ENCODE measurements at places on chromosomes 13 and 19.

GRCh38 chr13:67101730-67102467 lies 128.2 kb downstream of the PCDH9 start:
- DNase-seq: no peak

DNA sequence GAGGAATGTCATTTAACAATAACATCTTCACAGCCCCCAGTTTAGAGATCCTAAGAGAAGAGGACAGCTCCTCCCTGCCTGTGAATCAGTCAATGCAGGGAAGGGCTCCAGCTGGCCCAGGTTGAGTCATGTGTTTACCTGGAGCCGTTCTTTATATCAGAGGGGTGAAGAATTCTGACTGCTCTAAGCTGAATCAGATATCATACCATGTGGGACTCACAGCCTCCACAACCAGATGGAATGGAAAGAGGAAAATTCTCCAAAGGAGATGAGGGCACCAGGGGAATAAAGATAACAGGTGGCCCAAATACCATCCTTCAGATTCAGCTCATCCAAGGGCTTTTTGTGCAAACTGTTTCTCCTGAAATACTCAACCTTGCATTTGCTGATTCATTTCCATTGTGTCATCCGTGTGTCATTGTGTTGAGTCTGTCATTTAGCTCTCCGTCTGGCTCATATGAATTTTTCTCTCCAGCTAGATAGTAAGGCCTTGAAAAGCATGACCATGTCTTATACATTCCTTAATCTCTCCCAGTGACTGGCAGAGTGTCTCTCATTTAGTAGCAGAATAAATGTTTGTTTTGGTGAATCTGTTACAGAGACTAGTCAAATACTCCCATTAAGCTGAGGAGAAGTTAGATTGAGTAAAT lies 217.9 kb downstream of the RFC3 start:
- no peak for DNase-seq

GRCh38 chr19:46620716-46621115 lies 4.2 kb downstream of the PTGIR start:
- no peak for DNase-seq

GRCh38 chr13:20127562-20128458 lies 33.0 kb downstream of the GJA3 start:
- no peak for DNase-seq

DNA sequence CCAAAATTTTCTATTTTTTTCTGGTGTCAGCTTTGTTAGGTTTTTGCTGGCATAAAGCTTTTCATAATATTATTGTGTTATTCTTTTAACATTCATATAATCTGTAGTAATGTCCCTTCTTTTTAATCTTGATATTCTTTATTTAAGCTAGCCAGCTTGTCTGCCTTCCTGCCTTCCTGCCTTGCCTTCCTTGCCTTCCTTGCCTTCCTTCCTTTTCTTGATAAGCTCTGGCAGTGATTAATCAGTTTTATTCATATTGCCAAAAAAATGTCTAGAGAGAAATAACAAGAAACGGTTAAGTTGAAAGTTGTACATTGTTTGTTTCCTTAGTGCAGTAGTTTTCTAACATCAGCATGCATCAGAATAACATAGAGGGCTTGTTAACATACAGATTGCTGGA lies 257.5 kb downstream of the MAB21L1 start:
- no peak for DNase-seq

DNA sequence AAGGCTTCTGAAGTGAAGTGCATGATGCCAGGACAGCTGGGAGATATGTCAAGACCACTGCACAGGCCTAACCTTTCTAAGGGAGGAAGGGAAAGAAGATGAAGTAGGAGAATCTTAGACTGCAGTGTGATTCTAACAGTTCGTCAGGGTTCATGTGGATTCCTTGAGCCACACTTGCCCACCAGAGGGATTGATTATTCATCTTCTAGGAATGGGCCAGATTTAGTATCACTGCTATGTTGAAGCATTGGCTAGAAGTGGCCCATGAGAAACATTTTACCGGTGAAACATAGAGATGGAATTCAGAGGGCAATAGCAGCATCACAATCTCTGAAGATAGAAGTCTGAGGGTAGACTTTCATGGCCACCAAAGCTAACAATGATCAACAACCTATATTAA lies 550.8 kb upstream of the SLITRK1 start:
- DNase-seq: no peak

DNA sequence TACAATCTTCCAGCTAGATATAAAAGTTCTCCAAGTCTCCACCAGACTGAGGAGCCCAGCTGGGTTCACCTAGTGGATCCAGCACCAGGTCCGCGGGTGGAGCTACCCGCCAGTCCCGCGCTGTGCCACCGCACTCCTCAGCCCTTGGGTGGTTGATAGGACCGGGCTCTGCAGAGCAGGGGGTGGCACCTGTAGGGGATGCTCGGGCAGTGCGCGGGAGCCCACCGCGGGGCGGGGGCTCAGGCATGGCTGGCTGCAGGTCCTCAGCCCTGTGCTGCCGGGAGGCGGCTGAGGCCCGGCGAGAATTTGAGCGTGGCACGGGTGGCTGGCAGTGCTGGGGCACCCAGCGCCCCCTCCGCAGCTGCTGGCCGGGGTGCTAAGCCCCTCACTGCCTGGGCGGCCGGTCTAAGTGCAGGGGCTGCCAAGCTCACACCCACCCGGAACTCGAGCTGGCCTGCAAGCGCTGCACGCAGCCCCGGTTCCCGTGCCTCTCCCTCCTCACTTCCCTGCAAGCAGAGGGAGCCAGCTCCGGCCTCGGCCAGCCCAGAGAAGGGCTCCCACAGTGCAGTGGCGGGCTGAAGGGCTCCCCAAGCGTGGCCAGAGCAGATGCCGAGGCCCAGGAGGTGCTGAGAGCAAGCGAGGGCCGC lies 542.8 kb upstream of the PCDH9 start:
- DNase-seq: no peak

DNA sequence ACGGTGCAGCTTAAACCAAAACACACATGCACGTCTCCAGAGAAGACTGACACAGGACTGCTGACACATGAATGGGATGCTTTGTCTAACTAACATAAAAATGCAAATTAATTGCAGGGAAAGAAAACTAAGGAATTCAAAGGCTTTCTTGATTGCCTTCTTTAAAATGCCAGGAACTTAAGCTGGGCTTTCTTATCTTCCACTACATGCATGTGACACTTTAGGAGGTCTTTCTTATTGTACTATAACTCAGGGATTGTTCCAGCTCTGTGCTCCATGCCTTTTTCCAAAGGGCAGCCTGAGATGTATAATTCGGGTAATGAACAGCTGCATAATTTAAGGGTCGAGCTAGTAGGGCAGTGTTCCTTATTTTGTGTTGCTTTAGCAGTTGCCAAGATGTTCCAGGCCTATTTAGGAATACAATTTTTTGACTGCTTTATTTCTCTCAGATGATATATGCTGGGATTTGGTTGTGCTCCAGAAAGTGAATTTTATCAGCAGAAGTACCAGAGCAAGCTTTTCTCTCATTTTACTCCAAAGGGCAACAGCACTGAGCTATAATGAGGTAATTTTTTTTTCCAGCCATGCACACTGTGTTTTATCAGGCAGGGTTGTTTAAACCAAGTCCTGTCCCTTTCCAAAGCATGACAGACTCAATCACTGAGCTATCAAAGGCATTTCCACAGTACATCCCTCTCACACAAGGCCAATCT lies 885.2 kb downstream of the PCDH9 start:
- DNase-seq: no peak

- DNase-seq: no peak
Observed at GRCh38 chr13:21882766-21883165, 211.9 kb downstream of the FGF9 start.

- DNase-seq: no peak
Observed at GRCh38 chr13:41981951-41982715, 21.2 kb upstream of the VWA8 start.

DNA sequence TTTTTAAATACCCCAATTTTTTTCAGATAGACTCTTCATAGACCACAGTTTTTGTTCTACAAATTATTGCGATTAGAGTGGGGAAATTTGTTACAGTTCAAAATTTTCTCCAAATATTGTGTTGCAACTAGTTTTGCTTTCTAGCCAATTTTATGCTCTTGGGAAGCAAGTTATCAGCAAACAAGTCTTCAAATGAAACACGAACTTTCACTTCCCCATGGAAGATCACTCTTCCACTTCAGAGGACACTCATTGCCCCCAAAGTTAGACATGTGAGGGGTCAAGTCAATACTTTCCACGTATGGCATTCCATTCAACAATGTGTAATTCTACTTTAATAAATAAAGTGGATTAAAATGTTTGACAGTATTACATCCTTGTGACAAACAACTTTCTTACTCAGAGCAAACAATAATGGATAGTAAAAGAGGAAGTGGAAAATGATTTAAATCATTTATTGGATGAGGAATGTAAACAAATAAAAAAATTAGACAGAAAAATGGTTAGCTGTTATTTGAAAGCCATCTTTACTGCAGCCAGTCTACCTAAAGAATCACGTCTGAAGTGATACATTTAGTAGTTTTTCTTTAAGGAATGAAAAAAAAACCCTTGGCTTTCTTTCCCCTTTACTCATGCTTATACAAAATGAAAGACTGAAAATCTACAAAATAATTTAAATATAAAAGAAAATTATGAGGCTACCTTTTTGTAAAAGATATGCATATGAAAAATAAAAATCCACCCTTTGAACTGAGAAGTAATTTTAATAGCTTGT lies 41.2 kb upstream of the TNFSF11 start:
- DNase-seq: no peak

- DNase-seq: no peak
Observed at GRCh38 chr19:38904581-38905539, 5.1 kb downstream of the NFKBIB start.
